ENCODE measurements at places on chromosomes 2 and 18.

- DNase-seq: no peak
Measured at GRCh38 chr2:232871835-232872736, 2.0 kb downstream of the SNORC start.

- DNase-seq: no peak
Measured at GRCh38 chr2:218879776-218880101, 913 bp upstream of the WNT10A start.

- DNase-seq: no peak
Measured at GRCh38 chr2:161391737-161392506, 24.2 kb upstream of the TBR1 start.

GRCh38 chr2:223618172-223619035 lies 16.2 kb upstream of the SCG2 start:
- DNase-seq: no peak

Data from A549 (cell line).